ENCODE measurements at places on chromosomes 13 and 19.
A peak's percentile ranks its signal among the peaks of the same experiment; 100 is the strongest.

DNA sequence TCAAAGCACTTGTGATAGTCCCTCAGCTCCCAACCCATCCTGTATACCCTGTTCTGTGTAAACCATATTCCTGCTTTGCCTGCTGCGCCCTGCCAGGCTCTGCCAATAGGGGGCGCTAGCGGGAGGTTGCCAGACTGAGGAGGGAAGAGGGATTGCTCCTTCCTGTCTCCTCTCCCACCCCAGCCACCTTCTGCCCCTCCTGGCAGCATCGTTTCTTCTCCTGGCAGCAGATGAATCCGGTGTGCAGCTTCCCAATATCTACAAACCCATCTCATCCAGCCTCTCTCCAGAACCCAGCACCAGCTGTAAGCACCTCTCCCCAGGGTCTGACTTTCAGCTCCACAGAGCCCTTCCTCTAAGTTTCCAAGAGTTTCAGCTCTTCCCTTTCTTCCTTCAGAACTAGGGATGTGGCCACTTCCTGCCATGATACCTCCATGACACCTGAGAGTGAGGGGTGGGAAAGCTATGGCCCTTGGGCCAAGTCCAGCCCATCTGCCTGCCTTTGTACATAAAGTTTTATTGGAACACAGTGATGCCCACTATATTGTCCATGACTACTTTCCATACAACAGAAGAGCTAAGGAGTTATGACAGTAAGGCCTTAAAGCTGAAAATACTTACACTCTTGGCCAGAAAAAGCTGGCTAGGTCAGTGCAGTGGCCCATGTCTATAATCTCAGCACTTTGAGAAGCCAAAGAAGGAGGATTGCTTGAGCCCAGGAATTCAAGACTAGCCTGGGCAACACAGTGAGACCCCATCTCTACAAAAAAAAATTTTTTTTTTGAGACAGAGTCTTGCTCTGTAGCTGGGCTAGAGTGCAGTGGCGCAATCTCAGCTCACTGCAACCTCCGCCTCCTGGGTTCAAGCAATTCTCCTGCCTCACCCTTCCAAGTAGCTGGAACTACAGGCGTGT, 34.5 kb upstream of the ATP1A3 start:
- DNase-seq = no peak

GRCh38 chr19:1942934-1943555, 2.1 kb downstream of the CSNK1G2 start:
- no peak for DNase-seq

GRCh38 chr13:80199585-80200292, 141.2 kb downstream of the SPRY2 start:
- no peak for DNase-seq

- no peak for DNase-seq
Observed at GRCh38 chr13:83498045-83498444, 384.2 kb downstream of the SLITRK1 start.

- no peak for DNase-seq
Observed at GRCh38 chr13:20475927-20476691, 49.5 kb downstream of the CRYL1 start.

- no peak for DNase-seq
Observed at GRCh38 chr13:27638521-27638920, 16.8 kb downstream of the POLR1D start.

- no peak for DNase-seq
Observed at GRCh38 chr13:66405908-66406802, 824.0 kb downstream of the PCDH9 start.

DNA sequence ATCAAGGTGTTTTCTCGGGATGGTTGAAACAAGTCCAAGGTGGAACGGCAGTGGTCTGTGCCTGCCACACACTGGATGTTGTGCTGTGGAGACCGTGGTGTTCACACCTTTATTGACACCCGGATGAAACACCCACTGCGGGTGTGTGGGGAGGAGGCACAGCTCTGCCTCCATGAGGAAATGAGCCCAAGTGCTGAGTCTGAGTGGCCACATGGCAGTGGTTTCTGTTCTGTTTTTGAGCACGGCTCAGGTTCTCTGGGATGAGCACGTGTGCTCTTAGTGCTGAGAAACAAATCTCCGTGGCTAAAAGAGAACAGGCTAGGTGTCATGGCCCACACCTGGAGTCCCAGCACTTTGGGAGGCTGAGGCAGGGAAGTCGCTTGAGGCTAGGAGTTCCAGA, 29.5 kb downstream of the UPF1 start:
- no peak for DNase-seq

GRCh38 chr13:80000684-80001509, 340.0 kb downstream of the SPRY2 start:
- DNase-seq = no peak

GRCh38 chr19:53076984-53077383, 26.2 kb downstream of the ZNF160 start:
- no peak for DNase-seq

DNA sequence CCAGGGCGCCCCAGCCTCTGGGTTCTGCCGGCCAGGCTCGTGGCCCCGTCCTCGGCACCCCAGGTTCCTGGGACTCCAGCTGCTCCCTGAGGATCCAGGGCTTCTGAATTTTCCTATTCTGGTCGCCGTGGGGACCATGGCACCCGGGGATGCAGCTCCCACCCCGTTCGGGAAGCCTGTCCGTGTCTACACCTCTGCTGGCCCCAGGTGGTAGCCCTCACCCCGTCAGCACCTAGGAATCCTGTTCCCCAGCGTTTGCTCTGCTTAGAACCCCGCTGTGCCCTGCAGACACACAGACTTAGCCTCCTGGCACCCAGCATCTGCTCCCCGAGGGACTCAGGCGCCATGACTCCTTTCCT, 960 bp downstream of the PPFIA3 start:
- no peak for DNase-seq

DNA sequence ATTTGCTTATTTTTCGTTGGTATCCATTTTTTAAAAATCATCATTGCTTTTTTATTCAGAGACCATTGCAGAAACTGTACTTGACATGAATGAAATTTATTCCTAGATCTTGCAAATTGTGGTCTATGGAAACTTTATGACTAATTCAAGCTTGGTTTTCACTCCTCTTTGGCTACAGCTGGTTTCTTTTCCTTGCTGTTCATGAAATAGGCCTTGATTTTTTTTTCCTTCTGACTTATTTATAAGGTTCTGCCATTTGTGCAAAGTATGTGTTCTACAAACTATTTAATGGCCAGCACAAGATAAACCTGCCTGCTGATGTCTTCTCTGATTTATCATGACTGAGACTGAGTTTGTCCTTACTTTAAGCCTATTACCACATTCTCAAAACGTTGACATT, 764.0 kb upstream of the SLITRK5 start:
- no peak for DNase-seq

DNA sequence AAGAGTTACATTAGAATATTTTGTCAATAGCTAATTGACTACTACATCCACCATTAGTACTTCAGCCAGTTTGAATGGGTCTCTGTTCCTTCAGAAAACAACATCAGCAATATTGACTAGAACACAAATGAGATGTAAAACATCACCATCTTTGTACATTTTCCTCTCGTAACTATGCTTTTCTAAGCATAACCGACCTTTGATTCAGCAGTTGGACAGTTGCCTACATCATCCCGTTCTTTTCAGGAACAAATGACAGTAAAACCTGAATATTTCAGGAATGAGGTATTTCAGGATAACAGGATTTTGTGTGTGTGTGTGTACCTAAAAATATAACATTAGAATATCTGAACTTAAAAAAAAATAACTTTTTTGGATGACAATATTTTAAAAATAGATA, 60.9 kb downstream of the STARD13 start:
- DNase-seq = no peak

DNA sequence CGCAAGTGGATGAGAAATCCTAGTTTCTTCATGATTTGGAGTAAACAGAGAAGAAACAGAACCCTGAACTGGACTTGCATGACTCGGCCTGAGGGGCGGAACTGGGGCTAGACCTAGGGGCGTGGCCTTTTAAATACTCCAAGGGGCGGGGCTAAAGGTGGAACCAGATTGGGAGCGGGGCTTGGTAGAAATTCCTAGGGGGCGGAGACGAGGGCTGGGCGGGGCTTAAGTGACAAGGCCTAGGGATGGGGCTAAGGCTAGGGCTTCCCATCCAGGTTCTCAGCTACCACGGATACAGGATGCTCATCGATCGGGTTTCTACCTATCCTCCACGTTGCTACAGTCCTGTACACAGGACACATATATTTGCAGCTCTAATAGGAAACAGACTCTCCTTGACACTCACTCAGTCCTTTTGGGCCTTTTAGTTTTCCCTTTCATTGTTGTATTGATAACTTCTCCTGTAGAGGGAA, 372 bp upstream of the ZNF699 start:
- DNase-seq = peak; percentile 79

DNA sequence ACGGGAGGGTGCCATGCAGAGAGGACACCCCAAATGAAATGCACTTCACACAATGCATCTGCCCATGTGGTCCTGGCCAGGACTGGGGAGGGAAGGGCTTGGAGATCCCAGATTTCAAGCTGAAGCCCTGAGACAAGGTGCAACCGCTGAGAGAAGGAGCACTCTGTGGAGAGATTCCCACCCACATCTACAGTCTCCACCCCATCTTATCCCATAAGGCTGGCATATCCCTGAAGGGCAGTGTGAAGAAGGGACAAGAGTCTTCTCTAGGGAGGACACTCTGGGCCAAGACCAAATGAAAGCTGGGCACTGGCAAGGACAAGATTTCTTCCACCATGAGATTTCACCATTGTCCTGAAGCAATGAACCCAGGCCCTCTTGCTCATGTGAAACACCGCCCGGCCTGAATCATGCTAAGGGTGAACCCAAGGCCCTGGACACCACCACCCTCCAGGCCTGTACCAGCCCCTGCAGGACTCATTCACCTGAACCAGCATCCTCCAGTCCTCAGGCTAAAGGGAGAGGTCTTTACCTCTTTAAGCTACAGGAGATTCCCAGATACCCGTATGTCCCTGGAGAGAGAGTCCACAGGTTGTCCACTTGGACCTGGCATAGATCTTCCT, 20.5 kb downstream of the CEACAM4 start:
- DNase-seq = no peak

- DNase-seq = no peak
Observed at GRCh38 chr19:956766-957440, 27.2 kb upstream of the WDR18 start.

- DNase-seq = no peak
Observed at GRCh38 chr13:45718992-45719391, 16.9 kb downstream of the CBY2 start.

DNA sequence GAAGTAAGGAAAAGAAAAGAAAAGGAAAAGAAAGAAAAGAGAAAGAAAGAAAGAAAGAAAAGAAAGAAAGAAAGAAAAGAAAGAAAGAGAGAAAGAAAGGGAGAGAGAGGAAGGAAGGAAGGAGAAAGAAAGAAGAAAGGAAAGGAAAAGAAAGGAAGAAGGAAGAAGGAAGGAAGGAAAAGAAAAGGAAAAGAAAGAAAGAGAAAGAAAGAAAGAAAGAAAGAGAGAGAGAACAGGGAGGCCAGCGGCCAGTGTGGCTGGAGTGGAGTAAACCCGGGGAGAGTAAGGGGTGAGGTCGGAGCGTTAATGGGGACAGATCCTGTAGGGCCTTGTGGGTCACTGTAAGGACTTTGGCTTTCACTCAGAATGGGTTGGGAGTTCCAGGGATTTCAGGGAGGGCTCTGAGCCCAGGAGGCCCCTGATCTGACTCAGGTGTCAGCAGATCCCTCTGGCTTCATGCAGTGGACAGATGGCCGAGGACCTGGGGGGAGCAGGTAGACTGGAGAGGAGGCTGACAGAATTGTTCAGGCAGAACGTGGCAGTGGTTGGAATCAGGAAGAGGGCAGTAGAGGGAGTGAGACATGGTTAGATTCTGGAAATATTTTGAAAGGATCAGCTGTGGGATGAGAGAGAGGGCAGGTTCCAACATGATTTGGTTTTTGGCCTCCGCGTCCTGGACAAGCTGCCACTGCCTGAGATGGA, 19.8 kb upstream of the FXYD3 start:
- DNase-seq = no peak

- DNase-seq = peak; percentile 29
Observed at GRCh38 chr13:26946684-26947343, 186.2 kb upstream of the GPR12 start.

GRCh38 chr13:29105779-29106178, 285.6 kb downstream of the MTUS2 start:
- no peak for DNase-seq

DNA sequence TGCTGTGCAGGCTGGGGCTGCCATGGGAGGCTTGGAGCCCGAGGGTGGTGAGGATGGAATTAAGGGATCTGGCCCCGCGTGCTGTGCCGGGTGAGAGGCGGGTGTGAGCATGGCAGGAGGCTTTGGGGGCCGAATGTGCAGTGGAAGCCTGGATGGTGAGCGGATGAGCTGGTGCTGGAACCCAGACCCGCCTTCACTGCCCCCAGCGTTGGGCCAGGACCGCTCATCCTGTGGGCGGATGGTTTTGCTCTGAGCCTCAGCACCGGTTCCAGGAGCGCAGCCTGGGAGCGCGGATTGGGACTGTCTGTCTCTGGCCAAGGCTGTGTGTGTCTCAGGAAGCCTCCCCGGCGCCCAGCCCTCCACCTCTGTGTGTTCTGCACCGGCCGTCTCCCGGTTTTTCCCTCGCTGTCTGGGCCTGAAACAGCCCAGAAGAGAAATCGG, 16.7 kb downstream of the KDM4B start:
- no peak for DNase-seq

DNA sequence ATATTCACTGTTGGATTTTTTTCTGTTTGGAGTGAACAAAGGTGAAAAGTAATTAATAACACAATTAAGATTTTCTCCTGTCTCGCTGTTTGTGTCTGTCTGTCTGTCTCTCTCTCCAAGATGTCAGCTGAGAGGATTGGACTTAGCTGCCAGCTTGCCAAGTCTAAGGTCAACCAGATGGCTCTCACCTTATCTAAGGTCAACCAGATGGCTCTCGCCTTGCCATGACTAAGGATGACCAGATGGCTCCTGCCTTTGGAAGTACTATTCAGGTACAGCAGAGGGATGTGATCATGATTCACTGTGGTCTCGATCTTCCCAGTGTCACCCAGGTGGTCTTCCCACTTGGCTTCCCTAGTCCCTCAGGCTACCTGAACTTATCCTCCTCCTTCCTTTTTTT, 1436.4 kb downstream of the UQCRFS1 start:
- no peak for DNase-seq

DNA sequence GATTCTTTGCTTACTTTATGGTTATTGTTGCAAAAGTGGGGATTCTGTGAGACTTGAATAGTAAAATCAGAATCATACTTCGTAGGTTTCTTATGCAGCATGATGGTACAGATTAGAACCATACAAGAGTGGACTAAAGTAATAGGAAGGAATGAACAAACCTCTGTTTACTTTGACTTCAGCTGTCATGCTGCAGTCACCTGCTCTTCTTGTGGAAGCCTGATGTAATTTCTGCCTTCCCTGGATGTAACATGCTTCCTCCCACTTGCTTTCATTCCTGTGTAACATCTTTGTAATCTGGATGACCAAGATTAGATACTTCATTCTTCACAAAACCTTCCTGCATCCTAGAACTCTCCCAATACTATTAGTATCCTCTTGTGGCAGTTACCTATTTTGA, 235.0 kb downstream of the PCCA start:
- no peak for DNase-seq

GRCh38 chr19:9054207-9054606, 32.7 kb upstream of the OR1M1 start:
- DNase-seq = no peak

Measured in NCI-H1436 treated with DMSO at 0.1 percent for 48 hours (cell line).